ENCODE measurements at places on chromosomes 4 and X.

DNA sequence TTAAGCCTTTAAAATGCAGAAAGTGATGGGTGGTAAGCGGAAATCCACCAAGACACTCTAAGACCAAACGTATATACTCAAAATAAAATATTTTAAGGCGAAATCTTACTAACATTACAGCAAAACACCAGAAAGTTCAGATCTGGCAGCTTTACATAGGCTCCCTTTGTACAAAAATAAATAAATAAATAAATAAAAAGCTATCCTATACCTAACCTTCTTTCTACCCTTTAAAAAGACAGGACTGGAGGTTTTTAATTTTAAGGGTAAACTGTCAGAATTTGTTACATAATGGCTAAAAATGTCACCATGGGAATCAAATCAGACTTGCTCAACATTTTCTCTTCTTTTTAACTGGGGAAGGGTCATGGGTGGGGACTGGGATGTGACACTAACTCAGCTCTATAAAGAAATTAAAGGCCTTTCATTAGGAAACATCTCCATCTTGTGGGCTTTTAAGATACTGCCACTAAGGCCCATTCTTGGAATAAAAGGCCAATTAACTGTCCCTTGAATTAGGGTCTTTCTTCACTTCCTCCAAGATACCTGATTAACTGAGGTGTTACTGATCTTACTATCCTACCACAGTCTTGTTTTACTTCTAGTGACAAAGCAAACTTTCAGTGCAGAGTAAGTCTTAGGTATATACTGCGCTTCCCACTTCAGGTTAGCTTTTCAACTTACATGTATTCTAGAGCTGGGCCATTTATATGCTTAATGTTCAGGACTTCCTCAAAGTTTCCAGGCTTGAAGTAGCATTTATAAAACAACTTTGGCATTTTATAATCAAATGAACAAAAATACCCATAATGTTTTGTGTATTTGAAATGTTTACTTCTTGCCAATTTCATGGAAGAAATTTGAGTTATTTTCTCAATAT, 13.3 kb downstream of the HNRNPD start:
- DNase-seq: no peak

- DNase-seq: no peak
Observed at GRCh38 chr4:147244786-147245185, 236.1 kb upstream of the EDNRA start.

DNA sequence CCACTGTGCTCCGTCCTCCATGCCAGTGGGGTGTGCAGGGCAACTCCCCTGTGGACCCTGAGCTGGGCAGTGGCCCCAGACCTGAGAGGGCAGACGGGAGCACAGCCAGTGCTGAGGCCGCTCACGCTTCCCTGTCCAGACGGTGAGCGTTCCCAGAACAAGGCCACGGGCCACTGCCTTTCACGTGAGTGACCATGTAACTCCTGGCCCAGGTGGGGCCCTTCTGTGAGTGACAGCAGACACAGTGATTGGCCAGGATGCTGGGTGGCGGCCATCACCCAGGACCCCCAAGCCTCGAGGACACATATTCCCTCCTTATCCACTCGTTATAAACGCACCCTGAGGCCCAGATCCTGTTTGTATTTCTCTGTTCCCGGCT, 10.5 kb downstream of the NSG1 start:
- no peak for DNase-seq

DNA sequence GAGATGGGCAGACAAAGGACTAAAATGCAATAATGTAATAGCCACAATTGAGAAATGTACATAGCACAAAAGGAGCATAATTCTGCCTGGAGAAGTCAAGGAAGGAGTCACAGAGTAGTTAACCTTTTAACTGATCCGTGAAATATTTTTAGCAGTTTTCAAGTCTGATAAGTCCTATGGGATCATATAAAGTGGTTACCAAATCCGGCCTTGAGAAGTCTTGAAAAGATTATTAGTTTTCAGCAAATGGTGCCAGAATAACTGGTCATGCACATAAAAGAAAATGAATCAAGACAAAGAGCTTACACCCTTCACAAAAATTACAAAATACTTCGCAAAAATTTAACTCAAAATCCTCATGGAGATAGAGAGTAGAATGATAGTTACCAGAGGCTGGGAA, 788.7 kb upstream of the AMOT start:
- no peak for DNase-seq

GRCh38 chr4:67933755-67934154, 29.5 kb downstream of the TMPRSS11A start:
- DNase-seq: no peak
